ENCODE measurements at places on chromosomes 12 and 14.

DNA sequence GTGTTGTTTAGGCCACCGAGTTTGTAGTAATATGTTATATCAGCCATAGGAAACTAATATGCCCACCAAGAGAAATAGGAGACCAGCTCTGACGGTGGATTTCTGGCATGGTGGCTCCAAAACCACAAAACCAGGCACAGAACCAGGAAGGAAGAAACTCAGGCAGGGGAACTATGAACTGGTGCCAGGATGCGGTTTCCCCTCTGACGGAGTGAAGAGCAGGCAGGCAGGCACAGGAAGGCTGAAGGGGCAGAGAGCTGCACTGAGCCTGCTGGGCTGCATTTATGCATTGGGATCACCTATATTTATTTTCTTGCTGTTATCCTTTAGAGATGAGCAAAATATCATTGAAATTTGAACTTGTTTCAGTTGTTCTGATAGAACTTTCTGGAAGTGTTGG is 479.4 kb downstream of the VRK1 start:
- DNase-seq = no peak

DNA sequence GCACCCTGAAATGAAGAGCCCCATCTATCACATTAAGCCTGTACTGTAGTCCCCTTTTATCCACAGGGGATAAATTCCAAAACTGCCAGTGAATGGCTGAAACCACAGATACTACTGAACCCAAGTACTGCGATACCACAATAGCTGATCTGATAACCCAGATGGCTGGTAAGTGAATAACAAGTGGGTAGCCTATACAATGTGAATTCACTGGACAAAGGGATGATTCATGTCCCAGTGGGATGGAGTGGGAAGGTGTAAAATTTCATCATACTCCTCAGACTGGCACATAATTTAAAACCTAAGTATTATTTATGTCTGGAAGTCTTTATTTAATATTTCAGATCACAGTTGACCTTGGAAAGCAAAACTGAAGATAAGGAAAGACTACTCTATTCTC is 201.3 kb downstream of the GPHN start:
- DNase-seq = no peak

DNA sequence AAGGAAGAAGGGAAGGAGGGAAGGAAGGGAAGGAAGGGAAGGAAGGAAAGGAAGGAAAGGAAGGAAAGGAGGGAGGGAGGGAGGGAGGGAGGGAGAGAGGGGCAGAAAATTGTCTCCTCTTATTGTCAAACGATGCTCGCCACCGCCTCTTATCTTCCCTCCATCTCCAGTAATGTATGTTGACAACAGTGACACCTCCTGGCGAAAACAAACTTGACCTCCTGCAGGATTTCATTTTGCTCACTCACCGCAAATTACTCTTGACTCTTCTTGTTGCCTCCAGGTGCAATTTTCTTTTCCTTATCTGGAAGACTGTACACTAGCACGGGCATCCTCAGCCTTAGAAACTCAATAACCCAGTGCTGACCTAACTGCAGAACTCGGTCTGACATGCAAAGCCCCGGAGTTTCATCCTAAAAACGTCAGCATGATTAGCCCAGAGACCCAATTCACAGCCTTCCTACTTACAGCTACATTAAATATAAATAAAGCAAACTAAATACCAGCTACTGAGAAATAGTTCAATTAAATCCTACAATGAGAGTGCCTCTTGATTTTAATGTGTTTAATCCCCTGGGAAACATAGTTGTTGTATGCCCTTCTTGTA is 512.4 kb upstream of the TMPO start:
- peak; percentile 1 for DNase-seq

- DNase-seq = no peak
These were observed 50.4 kb downstream of the TBX5 start for GRCh38 chr12:114355389-114356088.

DNA sequence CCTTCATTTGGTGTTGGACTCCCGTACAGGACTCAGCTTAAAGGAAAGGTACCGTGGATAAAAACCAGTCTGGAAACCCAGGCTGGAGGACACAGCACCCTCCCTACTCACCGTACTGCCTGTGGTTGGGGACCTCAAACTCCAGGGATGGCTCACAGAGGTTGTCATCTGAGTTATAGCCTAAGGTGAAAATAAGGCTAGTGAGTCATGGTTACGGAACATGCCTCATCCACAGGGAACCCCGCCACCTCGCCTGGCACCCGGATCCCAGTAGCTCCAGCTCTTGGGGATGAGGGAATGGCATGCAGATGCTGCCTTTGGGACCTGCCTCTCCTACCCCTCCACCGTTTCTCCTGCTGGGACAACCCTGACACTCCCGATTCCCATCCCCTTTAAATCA is 36.8 kb upstream of the GPR68 start:
- DNase-seq = peak; percentile 47

GRCh38 chr12:84336231-84336630 is 576.4 kb downstream of the SLC6A15 start:
- DNase-seq = no peak

GRCh38 chr14:57938533-57938932 is 72.6 kb upstream of the SLC35F4 start:
- DNase-seq = no peak

DNA sequence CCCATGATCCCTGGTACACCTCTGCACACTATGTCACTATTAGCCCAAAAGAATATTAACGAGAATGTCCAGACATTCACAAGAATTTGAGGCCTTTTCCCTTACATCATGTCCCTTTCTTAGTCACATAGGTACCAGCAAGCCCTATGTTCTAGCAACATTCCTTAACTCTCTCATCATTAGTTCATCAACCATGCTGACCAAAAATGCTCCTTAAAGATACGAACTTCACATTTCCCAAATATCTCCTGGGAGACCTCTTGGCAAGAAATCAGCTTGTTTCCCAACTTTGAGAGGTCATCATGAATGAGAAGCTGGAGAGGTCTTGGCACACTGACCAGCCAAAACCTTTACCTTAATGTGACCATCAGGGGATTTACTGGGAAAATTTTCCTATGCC is 4.6 kb downstream of the SALL2 start:
- DNase-seq = peak; percentile 38

DNA sequence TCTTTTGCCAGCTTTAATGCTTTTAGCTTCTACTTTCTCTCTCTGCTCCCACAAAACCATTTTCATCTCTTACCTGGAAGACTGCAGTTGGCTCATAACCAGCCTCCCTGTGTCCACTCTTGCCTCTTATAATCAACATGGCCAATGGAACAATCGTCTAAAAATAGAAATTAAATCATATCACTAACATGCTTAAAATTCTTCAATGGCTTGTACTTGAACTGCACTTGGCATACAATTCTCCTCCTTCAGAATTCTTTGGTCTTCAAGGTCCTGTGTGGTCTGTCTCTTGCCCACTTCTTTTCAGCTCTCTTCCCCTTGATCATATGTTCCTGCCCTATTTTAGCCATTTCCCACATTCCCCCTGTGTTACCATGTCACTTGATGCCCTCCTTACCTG is 342.2 kb downstream of the ATP23 start:
- no peak for DNase-seq
